Hepatocyte (in vitro differentiated cells): ENCODE measurements at places on chromosomes 2 and 18. TPM values are rescaled to one million over a fixed set of nuclear protein-coding genes. Genes with fewer than 3 reads are reported as not detected.
A peak's percentile ranks its signal among the peaks of the same experiment; 100 is the strongest.

TLX2 gene
- not detected in 2 replicates for total RNA-seq

GRCh38 chr18:42107287-42107686 lies 152.3 kb downstream of the PIK3C3 start:
- no peak for DNase-seq

SMYD1 gene
- not detected in 2 replicates for total RNA-seq

NOP58 gene
- 51.9 and 57.0 TPM in 2 replicates for total RNA-seq

SP140L gene
- total RNA-seq, result 4.0 and 8.1 TPM in 2 replicates

DNA sequence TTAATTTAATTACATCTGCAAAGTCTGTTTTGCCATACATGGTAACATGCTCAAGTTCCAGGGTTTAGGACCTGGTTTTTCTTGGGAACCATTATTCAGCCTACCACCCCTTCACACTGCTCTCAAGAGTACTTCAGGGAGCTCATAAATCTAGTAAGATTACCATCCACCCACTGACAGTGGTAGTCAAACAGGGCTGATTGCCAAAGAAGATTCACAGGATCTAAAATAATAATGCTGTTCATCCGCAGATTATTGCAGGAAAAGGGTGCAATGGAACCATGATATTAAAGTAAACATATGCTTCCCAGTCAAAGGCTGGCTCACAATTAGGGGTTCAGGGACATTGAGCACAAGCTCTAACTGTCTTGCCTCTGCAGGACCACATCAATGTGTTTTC lies 148.0 kb upstream of the CYRIA start:
- no peak for DNase-seq

TMEM178A gene
- total RNA-seq, result 3.3 and 3.9 TPM in 2 replicates

- DNase-seq, result no peak
These were observed 98.6 kb upstream of the NCK2 start for GRCh38 chr2:105645938-105646773.

GRCh38 chr2:26727641-26728561 lies 35.4 kb downstream of the KCNK3 start:
- DNase-seq, result no peak

DNA sequence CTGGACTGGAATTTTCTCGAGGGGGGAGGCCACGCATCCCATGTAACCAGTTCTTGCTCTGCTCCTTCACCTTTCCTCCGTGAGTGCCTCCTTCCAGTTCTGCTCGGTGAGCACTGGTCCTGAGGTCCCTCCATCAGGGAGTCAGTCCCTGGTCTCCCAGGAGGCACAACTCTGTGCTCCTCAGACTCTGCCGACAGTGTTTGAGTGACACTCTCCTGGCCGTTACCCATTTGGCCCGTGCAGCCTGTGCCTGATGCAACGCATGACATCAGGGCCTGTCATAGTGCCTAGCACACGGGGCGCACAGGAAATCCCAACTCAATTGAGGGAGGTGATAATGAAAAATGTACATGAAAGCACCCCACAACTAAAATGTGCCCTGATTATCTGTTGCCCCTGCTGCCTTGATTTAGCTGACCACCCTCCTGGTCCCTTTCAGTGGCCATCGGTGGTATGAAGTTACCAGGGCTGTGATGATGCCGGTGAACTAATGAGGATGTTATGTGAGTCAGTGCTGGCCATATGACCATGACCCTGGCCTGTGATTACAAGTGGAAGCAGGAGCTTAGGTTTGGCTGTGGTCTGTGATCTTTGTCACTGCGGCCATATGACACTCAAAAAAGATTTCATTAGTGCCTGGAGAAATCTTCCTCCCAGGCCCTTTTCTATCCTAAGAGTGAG lies 144.6 kb downstream of the TDRD15 start:
- no peak for DNase-seq

MEP1B gene
- 0.36 and 2.3 TPM in 2 replicates for total RNA-seq

GALNT3 gene
- total RNA-seq, result 48.1 and 49.9 TPM in 2 replicates

DNA sequence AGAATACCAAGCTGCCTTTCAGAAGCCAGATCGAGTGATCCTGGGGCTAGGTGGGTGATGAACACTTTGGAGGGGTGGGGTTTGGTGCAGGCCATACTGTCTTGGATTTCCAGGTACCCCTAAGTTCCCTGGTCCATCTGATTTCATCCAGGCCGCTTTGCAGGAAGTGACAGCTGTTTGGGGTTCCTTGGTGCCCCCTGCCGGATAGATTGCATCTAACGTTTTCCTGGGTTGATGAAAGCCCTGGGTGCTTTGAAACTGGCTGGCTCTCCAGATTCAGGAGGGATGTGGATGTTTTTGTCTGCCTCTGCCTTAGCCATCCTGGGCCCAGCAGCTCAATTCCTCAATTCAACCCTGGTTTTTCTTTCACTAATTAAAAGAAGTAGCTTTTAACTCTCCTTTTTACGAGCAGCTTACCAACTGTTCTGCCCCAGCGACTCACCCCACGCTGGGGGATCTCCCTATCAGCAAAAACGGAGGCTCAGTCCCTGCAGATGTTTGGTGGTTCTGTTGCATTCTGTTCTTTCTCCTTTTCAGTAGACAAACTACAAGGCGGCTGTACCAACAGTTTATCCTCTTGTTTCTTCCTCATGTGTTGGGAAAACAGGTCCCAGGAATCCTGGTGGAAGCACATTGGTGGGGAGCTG lies 37.1 kb downstream of the ARHGEF4 start:
- DNase-seq, result peak; percentile 81

SLC8A1 gene
- 8.9 and 11.7 TPM in 2 replicates for total RNA-seq

DNA sequence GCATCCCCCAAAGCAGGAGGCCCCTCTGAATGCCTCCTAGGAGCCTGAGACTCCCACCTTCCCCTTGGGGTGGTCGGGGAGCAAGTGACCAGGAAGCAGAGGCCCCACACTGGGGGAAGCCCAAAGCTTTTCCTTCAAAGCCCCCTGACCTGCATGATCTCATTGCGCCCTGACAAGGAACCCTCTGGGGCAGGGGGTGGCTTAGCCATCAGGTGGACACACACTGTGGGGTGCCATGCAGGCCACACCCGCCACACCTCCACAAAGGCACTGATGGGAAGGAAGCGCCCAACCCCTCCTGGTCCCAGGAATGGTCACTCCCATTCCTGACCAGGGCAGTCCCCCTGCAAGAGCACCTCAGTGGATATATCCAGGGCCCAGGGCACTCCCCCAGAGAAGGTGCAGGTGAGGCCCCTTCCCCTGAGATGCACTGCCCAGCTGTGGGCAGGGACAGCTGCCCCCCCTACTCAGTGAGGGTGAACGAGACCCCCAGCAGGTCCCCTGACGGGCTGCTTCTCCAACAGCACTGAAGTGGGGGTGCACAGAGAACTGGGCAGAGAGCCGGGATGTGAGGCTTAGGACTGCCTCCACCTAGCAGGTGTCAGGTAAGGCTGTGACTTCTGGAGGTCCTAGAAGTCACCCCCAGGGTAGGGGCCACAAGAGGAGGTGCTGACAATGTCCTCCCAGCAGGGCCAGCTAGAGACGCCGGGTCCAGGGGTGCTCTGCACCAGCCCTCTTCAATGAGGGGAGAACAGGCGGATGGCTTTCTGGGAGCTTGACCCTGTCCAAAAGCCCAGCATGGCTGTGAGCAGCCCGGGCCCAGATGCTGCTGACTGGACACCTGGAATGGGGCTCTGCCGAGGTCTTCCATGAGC lies 31.5 kb downstream of the HS6ST1 start:
- no peak for DNase-seq

GRCh38 chr2:109380502-109381326 lies 233.1 kb downstream of the SEPTIN10 start:
- no peak for DNase-seq

SLC16A14 gene
- 1.8 and 2.1 TPM in 2 replicates for total RNA-seq

DNA sequence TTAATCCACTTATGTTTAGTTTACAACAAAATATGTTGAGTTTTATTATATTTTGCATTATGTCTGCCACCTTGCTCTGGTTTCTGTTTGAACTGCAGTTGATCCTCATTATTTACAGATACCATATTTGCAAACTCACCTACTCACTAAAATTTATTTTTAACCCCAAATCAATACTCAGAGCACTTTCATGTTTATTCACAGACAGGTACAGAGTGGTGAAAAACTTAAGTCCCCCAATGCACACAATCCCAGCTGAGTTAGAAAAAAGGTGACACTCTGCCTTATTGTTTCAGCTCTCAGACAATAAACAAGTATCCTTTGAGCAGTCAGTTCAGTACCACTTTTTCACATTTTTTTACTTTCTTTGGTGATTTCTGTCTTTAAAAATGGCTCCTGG lies 13.7 kb downstream of the GCG start:
- DNase-seq, result no peak
